ENCODE measurements at places on chromosomes 3 and 15. TPM values are rescaled to one million over a fixed set of nuclear protein-coding genes. Genes with fewer than 3 reads are reported as not detected.

DNA sequence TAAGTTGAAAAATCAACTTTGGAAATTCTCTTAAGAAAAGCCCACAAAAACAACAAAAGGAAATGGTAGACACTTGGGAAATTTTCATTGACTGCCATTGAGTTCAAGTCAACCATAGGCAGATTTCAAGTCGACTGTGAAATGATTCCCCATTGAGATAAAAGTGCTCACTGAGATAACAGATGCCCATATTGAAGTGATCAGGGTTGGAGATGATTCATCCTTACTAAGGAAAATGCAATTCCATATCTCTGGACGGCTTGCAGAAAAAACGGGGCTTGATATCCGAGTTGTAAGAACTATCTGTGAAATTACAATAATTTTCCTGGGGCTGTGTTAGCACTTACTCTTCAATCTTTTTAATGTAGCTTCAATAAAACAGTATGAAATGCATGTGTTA lies 373.1 kb upstream of the THRB start:
- DNase-seq = no peak

GRCh38 chr3:10010421-10010877 lies 15.8 kb upstream of the FANCD2 start:
- DNase-seq = no peak

ENTPD3 gene
- total RNA-seq = 3.3 TPM

GRCh38 chr3:125154800-125155269 lies 57.7 kb downstream of the SLC12A8 start:
- no peak for DNase-seq

GRCh38 chr15:39092354-39092753 lies 488.5 kb upstream of the THBS1 start:
- no peak for DNase-seq

LRTM1 gene
- not detected for total RNA-seq

DNA sequence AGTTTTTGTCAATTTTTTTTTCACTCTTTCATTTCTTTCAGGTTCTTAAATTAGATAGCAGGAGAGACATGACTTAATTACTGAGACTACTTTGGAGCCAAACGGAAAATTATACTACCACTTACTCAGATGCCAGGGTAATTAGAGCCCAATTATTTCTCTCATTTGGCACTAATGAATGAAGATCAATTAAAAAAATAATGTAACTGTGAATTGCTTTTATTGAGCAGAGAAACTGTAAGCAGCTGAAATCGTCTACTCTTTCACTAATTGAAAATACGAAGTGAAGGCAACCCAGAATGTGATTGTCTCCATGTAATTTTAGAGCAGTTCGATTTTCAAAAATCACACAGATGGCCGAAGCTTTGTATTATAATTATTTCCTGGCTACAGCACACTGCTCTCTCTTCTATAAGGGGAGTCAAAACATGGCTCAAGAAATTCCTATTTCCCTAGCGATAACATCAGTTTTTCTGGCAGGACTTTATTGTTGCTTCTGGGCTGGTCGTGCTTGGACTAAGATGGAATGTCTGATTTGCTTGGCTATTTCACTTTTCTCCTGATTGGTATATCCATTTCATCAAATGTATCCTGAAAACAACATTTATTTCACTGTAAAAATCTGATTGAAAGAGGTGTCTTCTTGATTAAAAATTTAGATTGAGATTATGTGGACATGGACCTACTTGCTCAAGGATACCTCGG lies 55.8 kb upstream of the PDZRN3 start:
- DNase-seq = no peak

All from frontal cortex (tissue), 4 donors.